Head of caudate nucleus (tissue), 42 donors: ENCODE measurements at places on chromosomes 4 and X.

DNA sequence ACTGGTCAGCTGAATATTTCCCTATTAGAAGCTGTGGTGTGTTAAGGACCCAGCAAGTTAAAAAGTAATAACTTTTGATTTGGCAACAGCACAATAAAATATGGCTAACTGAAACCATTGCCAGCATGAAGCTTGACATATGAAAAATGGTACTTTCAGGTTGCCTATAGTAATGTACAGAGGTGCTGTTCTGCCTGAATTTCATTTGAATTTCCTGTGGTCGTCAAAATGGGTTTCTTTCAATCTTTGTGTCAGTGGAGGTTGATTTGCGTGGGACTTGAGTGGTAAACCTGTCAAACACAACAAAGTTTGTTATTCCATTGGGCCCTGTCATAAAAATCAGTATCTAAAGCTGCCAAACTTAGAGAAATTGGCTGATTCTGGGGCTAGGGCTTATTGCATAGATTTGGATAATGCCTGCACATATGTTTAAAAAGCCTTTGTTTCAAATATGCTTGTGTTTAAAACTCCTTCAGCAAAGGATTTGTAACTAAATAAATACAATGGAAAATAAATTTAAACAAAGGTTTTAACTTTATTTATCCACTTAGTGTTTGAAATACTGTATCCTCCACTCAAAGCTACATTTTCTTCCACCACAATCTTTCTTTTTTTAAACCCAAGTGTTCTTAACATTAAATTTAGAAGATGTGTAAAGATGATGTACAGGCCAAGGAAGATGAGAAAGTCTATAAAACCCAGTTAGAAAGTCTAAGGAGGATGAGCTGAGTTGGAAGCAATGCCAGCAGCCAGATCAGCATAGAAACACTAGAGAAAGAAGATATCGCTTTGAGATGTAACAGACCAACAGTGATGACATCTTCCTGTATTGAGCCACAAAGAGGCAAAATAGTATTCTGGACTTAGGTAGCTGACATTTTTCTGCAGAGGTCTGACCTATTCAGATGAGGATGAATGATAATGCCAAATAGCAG lies 134.8 kb upstream of the GIMD1 start:
- DNase-seq, result no peak

GRCh38 chrX:96987228-96987627 lies 103.5 kb downstream of the RPA4 start:
- DNase-seq, result no peak

DNA sequence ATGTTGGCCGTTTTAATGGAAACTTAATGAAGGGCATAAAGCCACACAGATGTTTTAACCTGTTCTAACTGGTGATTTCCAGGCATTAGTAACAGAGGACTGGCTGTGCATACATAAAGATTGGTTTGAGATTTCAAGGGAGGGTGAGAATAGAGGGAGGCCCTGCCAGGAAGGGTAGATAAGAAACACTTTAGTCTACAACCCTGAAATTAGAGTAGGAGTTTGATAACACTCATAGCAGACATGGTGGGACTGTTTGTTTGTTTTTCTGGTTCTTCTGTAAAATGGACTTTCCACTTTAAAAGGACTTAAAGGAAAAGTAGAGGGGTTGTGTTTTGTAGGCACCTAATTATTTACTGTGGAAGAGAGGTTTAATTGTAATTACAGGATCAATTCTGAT lies 16.2 kb downstream of the SLC4A4 start:
- DNase-seq, result no peak

- DNase-seq, result no peak
Measured at GRCh38 chr4:109134268-109134667, 168.2 kb downstream of the COL25A1 start.

DNA sequence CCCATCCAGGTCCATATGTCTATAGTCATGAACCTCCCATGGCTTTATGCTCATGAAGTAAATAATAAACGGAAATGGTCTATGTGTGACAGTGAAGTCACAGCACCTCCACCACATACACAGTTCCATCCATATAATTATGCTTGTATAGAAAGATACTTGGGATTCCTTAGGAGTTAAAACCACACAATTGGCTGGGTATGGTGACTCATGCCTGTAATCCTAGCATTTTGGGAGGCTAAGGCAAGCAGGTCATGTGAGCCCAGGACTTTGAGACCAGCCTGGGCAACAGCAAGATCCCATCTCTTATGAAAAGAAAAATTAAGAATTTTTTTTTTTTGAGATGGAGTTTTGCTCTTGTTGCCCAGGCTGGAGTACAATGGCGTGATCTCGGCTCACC lies 55.6 kb upstream of the RBM47 start:
- no peak for DNase-seq

DNA sequence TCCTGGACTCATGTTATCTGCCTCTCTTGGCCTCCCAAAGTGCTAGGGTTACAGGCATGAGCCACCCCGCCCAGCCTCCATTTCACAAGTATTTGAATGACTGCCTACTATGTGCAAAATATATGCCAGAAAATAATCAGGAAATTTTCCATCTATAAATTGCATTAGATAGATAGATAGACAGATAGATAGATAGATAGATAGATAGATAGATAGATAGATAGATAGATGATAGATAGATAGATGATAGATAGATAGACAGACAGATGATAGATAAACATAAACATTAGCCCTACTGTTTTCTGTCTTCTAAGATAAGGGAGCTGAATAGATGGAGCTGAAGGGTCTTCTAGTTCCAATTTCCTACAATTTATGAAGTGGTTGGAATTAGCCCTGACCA lies 87.4 kb upstream of the TRIM2 start:
- no peak for DNase-seq

DNA sequence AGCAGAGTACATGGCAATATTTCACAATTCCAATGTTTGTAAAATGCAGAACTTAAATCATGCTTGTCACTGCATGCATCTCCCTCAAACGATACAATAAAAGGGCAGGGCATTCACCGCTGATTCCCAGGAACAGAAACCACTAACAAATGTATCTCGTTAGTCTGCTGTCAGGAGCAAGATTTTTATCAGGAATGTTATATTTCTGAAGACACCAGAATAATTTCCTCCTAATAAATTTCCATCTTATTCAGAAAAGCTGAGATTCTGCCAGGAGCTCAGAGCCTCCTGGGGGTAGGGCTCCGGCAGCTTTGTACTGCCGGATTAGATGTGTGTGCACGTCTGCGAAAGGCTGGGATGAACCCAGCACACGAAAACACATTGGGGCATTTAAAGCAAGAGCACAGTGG lies 54.0 kb upstream of the LDB2 start:
- DNase-seq, result no peak

GRCh38 chr4:119128148-119128547 lies 7.5 kb upstream of the MYOZ2 start:
- DNase-seq, result no peak

DNA sequence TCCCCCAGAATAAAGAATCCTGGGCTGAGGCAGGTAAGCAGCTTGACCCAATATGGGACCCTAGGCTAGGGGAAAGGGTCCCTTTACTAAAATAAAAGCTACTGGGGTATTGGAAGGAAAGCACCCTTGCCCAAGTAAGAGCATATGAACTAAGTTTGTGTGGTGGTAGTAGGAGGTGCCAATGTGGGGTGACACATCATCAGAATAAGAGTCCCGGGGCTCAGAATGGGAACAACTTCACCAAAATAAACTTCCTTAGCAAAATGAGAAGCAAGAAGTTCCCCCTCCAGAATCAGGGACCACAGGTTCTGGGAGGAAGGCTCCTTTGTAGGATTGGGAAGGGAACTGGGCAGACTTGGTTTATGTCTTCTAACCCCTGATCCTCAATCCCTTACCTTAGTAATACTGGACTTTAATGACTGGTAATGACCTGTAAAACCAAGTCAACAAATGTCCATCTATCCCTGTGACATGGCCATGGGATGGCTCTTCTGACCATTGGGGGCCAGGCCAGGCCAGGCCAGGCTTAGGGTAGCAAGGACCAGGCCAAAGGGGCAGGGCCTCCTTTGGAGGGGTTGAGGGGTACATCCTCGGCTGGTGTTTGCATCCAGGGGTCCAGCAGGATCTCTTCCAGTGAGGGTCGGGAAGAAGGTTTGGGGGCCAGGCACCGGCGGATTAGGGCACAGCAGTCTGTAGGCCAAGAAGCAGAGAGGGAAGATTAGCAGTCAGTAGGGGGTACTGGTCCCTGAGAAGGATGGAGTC lies 2.3 kb upstream of the SLC35A2 start:
- no peak for DNase-seq

DNA sequence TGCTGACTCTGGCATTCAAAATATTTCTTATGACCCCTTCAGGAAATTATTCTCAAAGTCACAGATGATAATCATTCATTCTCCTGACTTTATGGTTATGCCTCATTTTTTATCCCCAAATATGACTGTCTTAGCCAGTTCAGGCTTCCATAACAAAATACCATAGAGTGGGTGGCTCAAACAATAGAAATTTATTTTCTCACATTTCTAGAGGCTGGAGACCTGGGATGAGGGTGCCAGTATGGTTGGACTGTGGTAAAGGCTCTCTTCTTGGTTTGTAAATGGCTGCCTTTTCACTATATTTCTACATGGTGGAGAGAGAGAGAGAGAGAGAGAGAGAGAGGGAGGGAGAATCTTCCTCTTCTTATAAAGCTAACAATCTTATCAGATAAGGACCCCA lies 20.5 kb downstream of the FRMD7 start:
- DNase-seq, result no peak

DNA sequence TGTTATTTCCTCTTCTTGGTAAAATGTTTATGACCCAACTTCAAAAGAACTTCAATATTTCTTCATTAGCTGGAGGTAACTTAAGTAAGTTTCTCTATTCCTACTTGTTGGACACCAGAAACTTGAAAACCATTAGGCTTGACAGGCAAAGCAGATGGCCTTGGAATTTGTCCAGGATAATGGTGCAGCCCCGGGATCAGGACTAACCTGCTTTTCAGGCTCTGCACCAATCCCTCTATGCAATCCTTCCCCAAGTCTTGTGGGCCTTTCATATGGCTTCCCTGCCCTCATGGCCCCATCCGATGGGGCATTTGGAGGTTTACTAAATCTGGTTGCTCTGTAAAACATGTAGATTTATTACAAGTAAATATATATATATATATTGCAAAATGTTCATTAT lies 68.5 kb downstream of the SPINK2 start:
- no peak for DNase-seq

GRCh38 chrX:112968351-112969133 lies 127.9 kb upstream of the AMOT start:
- DNase-seq, result no peak

GRCh38 chr4:107577743-107578142 lies 142.3 kb downstream of the PAPSS1 start:
- no peak for DNase-seq

GRCh38 chr4:5784960-5785611 lies 74.1 kb downstream of the EVC start:
- DNase-seq, result no peak

DNA sequence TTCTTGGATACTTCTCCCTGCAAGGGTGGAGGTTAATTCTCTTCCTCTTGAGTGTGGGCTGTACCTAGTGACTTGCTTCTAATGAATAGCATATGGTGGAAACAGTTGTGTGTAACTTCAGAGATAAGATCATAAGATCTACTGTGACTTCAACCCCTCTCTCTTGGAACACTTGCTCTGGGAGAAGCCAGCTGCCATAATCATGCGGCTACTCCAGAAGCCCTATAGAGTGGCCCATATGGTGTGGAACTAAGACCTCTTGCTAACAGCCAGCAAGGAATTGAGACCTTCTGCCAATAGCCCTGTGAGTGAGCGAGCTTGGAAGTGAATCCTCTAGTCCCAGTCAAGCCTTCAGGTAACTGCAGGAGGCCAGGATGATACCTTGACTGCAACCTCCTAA lies 81.1 kb downstream of the RBMX2 start:
- no peak for DNase-seq

- DNase-seq, result no peak
Measured at GRCh38 chrX:40632199-40632598, 9.0 kb downstream of the MPC1L start.

DNA sequence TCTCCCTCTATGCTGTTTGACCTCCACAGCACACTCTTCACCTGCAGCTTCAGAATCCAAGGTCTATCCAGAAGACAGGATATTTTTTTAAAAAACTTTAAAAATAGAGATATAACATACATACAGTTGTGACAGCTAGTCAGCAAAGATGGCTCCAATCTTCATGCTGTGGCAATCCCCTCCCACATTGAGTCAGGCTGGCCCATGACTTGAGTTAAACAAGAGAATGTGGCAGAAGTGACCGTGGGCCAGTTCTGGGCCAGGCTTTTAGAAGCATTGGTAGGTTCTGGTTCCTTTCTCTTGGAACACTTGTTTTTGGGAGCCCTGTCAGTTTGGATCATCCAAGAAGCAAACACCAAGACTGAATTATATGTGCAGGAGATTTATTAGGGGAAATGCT lies 36.1 kb upstream of the REPS2 start:
- no peak for DNase-seq

DNA sequence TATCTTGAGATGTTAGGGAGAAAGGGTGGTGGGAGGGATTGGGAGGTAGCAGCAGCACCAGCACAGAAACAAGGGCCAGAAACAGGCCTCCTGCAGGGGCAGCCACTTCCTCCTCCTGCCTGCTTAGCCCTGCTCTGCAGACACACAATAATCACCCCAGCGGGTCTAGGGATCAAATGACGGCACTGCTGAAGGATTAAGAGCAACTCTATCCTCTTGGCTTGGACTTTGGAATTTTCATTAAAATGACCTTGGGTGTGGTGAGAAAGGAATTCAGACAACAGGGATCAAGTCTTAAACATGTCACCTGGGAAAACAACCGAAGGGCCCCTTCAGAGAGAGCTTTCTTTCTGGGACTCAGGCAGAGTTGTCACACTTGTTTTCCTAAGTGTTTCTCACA lies 353.4 kb downstream of the SPRY1 start:
- DNase-seq, result no peak

DNA sequence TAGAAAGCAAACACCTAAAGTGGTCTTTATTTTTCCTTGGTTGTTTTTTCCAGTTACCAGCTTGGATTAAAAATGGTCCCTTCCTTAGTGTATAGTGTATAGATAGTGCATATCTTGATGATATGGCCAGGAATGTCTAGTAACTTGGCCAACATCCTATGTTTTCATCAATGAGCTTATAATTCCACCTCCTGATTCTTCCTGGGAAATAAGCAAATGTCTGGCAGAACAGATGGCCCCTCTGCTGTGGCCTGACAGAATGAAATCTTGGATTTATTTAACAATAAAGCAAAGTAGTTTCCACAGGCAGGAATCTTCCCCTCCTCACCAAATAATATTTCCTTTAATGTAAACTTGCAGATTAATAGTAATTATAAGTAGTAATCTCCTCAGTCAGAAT lies 6.1 kb downstream of the SCARB2 start:
- DNase-seq, result no peak

DNA sequence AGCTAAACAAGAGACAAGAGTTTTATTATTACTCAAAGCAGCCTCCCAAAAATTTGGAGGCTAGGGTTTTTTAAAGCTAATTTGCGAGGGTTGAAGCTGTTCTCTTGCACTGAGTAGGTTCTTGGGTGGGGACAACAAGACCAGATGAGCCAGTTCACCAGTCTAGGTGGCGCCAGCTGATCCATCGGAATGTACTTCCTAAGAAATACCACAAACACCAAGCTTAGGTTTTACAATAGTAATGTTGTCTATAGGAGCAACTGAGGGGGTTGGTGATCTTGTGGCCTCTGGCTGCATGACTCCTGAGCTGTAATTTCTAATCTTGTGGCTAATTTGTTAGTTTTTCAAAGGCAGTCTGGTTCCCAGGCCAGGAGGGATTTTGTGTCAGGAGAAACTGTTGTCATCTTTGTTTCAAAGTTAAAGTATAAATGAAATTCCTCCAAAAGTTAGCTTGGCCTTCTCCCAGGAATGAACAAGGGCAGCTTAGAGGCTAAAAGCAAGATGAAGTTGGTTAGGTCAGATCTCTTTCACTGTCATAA lies 130.6 kb downstream of the SLC7A11 start:
- no peak for DNase-seq
